NCI-H187 treated with DMSO at 0.1 percent for 48 hours (cell line): ENCODE measurements at places on chromosomes 11 and 22.

DNA sequence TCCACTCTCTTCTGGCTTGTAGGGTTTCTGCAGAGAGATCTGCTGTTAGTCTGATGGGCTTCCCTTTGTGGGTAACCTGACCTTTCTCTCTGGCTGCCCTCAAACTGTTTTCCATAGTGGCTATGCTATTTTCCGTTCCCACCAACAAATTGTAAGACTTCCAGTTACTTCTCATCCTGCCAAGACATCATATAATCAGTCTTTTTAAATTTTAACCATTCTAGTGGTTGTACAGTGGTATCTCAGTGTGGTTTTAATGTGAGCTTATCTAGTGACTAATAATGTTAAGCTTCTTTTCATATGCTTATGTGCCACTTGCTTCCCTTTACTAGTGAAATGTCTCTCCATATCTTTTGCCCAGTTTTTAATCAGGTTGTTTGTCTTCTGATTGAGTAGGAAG lies 13.6 kb upstream of the TRIM29 start:
- DNase-seq, result no peak

DNA sequence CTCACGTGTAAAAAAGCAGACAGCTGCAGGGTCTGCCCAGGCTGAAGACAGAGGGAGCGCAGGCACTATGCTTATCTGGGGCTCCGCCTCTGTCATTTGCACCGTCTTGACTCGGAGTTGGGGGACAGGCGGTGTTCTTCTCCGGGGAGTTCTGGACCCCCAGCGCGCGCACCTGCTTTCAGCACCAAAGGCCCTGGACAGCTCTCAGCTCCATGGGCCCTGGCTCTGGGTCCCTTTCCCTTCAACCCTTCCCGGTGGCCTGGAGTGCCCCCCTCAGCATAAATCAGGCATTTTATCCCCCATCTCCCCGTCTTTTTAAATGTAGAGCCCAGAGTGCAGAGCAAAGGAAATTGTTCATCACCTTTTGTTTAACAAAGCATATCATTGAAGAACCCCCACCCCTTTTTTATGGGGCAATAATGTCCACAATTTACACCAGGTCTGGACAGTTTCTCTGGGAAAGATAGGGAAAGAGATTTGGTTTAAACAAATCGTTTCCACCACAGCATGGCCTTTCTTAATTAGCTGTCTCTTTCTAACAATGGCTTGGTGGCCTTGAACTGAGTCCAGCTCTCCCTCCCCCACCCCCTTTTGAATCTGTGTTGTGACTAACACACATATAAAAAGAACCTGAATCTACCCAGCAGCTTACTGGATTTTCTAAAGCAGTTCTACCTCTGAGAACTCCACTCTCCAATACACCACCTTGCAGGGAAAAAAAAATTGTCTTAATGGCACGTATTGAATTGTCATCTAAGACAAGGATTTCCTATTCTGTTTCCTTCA lies 1.7 kb downstream of the SEZ6L start:
- DNase-seq, result no peak

- no peak for DNase-seq
Measured at GRCh38 chr11:15158351-15159015, 43.8 kb downstream of the INSC start.

DNA sequence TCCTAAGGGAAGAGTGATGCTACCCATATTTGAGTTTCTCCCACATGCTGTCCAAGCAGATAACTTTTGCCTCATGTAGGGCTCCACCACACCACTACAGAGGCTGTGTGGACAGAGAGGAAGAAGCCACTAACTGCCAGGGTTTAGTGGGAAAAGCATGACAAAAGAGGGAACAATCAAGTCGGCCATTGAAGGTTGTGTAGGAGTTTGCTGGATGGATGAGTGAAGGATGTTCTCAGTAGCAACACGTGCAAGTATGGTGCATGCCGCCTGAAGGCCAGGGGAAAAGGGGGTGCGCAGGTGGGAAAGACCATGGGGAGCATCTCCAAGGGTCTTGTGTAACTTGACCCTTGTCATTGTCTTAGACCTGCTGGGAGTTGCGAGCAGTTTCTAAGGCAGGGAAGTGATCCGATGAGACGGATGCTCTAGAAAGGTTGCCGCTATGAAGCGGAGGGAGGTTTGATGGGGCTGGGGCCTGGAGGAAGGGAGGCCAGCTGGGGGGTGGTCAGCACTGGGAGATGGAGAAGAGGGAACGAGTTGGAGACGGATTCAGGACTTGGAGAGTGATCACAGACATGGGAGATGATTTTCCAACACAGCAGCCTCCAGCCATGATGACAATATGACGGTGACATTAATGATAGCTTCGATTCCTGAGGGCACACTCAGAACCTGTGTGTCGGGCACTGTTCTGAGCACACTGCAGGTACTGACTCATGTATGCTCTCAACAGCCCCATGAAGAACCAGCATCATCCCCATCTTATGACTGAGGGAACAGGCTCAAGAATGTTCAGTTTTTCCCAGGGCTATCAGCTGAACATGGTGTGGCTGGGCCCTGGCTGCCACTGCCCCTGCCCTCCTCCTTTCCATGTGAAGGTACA lies 53.7 kb downstream of the CD6 start:
- DNase-seq, result no peak

GRCh38 chr11:109668973-109669634 lies 247.1 kb downstream of the C11orf87 start:
- no peak for DNase-seq

- no peak for DNase-seq
Measured at GRCh38 chr11:16817351-16817750, 78.9 kb downstream of the C11orf58 start.

DNA sequence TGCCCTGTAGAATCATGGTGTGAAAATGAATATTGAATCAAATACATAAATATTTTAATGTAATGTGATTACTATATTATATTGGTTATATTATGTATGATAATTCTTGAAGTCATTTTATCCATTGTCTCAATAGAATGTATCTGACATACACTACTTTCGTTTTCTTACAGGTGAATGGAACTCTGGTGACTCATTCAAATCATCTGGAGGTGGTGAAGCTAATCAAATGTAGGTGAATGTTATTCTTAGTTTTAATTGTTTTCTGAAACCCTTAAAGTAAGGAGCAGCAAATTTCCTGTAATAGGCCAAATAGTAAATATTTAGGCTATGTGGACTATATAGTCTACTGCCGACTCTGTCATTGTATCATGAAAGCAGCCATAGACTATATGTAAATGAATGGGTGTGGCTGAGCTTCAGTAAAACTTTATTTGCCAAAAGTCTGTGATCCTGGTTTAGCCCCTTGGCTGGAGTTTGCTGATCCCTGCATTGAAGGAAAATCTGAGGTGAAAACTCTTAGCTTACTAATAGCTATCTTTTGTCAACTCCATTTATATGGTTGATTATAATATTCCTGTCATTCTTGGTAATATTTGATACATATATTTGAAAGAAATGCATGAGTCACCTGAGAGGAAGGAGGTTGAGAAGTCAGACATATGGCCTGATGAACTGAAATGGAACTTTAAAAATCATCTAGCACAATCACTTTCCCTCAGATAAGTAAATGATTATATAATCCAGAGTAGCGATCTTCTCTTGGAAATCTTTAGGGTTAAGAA lies 87.2 kb upstream of the GRIK4 start:
- no peak for DNase-seq

DNA sequence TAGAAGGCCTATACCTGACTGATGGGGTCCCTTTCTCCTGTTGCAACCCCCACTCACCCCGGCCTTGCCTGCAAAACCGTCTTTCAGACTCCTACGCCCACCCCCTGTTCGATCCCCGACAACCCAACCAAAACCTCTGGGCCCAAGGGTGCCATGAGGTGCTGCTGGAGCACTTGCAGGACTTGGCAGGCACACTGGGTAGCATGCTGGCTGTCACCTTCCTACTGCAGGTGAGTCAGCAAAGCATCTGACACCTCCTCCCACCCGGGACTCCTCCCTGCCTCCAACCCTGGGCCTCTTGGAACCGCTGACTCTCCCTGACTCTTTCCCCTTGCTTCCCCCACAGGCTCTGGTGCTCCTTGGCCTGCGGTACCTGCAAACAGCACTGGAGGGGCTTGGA lies 1.2 kb downstream of the ROM1 start:
- DNase-seq, result no peak

DNA sequence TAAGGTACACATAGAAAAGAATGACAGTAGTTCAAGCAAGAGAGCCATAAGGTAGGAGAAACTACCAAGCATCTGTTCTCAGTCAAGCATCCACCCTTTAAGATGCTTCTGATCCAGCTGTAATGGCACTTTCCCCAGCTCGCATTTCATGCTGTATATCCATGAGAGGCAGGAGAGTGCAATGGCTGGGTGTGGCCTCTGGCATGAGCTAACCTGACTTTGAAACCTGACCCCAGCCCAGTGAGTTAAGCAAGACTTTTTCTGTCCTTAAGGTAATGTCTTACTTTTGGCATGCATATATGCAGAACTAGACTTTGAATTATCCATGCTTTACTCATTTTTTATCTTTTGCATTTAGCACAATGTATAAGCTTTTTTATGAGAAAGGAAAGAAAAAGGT lies 79.8 kb upstream of the CNTN5 start:
- no peak for DNase-seq

GRCh38 chr11:130480711-130481140 lies 32.3 kb downstream of the ADAMTS15 start:
- no peak for DNase-seq
